Stimulated activated naive CD4-positive, alpha-beta T cell treated with Interleukin-2 at 50 U/mL for 16 hours (primary cell): ENCODE measurements at places on chromosomes 6 and 20.

- DNase-seq: no peak
Observed at GRCh38 chr6:15462717-15463525, 199.9 kb downstream of the DTNBP1 start.

DNA sequence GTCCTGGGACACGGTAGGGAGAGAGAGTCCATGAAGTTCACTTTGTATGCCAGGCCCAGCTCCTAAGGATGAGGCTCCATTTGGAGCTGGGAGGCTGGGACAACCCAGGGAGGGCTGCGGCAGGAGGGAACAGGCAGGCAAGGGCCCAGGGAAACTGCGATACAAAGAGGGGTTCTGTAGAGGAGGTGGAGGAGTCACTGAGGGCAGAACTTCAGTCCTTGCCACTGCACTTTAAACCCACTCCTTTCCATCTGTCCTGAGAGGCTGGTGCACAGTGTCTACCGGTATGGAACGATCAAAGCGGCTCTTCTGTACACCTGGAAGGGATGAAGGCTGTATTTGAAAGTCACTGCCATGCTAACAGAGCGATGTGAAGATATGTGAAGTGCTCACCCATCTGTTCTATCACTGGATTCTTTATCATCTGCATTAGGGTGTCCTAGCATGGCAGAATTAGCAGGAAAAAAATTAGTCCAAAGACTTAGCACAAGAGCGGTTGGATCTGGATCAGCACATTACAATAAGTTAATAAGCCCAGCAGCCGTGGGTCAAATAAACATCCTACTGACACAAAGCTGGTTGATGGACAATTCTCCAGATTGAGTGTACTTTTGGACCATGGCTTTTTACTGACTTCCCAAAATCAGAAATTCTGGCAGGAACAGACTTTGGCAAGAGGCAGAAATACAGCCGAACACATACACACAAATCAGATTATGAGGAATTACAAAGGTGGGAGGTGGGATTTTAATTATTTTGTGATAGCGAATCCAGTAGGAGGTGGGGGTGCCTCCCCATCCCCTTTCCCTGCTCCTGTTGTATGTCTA, 20.9 kb upstream of the ZFAND3 start:
- DNase-seq: no peak

- no peak for DNase-seq
Observed at GRCh38 chr6:7207720-7208119, 100.0 kb downstream of the RREB1 start.

DNA sequence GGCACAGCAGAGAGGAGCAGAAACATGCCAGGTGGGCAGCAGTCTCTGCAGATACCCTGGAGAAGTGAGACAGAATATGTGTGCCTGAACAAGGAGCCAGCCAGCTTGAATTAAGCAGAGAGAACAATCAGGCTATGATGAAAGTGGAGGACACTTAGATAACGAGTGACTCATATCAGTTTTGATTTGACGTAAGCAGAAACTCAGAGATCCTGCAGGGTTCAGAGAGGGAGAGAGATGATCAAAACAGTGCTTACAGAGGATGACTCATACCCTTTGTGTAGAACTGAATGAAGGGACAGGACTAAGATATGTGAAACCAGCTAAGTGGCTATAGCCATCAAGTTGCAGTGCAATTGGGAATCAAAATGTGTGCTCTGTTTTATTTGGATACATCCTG, 300.7 kb downstream of the TENT5A start:
- no peak for DNase-seq

GRCh38 chr6:13357551-13358075, 29.3 kb upstream of the TBC1D7 start:
- DNase-seq: no peak

DNA sequence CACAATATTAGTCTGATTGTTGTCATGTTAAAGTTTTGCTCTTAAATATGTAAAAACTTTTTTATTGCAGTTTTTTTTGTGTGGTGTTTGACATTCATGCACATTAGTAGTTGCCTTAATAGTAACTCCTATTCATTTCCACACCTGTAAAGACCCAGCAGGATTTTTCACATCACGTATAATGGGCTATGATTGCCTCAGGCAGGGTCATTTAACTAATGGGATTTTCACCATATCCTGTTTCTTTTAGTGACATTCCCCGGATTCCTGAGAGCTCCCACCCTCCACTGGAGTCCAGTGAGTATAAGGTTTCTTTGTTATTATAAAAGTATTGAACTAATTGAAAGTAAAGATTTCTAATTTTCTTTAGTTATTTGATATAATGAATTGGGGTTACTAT, 359.2 kb downstream of the RIMS1 start:
- no peak for DNase-seq

DNA sequence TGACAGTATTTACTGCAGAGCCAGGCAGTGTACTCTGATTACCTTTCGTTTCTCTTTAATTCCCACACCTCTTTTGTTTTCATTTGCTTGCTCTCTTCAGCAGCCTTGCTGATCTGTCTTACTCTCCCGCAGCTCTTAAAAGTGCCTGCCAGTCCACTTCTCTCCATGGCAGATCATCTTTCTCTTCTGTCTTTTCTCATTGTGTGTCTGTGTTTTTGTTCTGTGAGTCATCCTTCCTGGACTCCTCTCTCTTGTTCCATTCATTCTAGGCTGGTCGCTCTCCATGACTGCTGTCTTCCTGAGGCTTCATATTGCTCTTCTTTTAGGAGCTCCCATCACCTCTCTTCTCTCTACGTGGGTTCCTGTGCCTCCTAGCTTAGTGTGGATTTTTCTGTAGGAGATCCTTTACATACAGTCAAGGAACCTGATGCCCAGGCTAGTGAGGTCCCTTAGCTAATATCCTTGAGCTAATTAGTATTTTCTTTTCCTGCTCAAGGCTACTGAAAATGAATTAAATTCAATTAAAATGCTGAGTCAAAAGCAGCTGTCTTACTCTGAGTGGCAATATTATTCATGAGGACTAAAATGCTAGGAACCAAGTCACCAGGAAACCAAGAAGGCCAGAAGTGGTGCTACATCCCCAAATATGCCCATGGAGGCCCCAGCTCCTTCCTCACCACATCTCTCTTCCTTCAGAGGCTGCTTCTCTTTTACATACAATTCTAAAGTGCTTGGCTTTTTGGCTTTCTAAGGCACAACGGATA, 86.1 kb downstream of the SLX4IP start:
- no peak for DNase-seq

GRCh38 chr20:13822459-13822858, 37.6 kb downstream of the NDUFAF5 start:
- no peak for DNase-seq

- no peak for DNase-seq
Observed at GRCh38 chr6:134621858-134622257, 303.9 kb upstream of the SGK1 start.

GRCh38 chr6:140533526-140533925, 1159.1 kb upstream of the CITED2 start:
- DNase-seq: no peak

- DNase-seq: no peak
Observed at GRCh38 chr6:78089531-78089930, 436.7 kb downstream of the MEI4 start.

GRCh38 chr6:16372029-16372776, 133.8 kb downstream of the GMPR start:
- DNase-seq: no peak

- DNase-seq: no peak
Observed at GRCh38 chr6:54617730-54618129, 228.8 kb upstream of the FAM83B start.

- DNase-seq: no peak
Observed at GRCh38 chr6:63764318-63764916, 128.8 kb downstream of the PHF3 start.

DNA sequence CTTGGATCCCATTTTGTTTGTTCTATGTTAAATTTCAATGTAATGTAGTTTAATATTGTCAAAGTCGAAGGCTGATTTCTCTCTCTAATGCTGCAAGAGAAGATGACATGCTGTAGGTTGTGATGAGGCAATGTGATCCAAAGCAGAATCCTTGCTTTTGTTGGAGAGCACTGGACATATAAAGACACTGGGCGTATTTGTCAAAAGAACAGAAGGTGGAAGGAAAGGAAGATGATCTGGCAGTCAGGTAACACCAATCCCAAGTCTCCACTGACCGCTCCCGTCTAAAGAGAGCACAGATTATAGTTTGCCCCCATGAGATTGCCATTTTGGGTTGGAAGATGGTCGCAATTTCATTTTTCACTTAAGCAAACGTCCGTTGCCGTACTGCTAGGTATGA, 935 bp upstream of the RFX6 start:
- no peak for DNase-seq

DNA sequence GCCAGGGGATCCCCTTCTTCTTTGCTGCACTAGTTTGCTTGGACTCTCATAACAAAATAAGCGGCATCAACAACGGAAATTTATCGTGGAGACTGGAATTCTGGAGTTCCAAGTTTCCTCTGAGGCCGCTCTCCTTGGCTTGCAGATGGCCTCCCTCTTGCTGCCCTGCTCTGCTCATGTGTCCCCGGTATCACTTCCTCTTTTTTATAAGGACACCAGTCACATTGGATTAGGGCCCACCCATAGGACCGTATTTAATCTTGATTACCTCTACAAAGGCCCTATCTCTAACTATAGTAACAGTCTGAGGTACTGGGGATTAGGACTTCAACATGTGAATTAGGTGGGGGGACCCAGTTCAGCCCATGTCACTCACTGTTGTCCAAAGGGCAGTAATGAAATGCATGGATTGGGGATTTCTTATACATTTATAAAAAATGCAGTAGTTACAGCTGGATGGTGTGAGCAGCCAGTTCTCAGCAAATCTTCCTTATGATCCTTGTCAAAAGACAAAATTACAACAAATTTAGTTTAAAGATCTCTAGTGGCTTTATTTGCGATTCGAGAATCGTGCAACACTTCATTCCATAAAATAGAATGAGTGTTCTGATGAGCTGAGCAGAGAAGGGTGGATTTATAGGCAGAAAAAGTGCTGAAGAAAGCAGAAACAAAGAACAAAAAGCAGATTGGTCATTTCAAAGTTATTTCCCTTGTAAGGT, 59.3 kb upstream of the AKAP12 start:
- no peak for DNase-seq

DNA sequence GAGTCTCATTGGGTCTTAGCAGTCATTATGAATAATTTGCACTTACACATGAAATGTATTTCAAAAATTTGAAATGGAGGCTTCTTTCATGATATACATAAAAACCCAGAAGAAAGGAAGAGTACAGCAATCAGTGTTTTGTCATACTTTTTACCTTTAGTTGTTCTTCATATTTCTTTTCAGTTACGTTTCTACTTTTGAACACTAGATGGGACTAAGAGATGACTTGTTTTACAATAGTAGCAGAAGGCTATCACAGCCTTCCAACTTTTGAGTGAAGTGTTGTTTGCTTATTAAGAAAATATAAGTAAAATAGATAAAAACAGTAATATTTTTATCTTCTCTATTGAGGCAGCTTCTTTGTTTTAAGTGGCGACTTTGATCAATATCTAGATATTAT, 58.1 kb downstream of the L3MBTL3 start:
- DNase-seq: no peak

DNA sequence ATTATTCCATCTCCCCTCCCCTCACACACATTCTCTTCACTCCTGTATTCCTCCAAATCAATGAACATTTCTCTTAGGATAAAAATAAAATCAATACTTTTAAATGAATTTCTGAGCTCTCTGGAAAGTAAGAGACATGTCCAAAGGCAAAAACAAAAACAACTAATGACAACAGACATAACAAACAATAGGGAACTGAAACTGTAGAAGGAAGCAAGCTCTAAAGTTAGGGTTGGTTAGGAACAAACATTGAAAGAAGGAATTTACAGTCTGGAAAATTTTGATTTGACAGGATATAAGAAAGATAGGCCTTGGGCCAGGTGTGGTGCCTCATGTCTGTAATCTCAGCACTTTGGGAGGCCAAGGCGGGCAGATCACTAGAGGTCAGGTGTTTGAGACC, 17.5 kb upstream of the MYCT1 start:
- no peak for DNase-seq

- no peak for DNase-seq
Observed at GRCh38 chr20:48722002-48722731, 105.6 kb downstream of the PREX1 start.
